ENCODE measurements at places on chromosomes 12 and 14.
A peak's percentile ranks its signal among the peaks of the same experiment; 100 is the strongest.

DNA sequence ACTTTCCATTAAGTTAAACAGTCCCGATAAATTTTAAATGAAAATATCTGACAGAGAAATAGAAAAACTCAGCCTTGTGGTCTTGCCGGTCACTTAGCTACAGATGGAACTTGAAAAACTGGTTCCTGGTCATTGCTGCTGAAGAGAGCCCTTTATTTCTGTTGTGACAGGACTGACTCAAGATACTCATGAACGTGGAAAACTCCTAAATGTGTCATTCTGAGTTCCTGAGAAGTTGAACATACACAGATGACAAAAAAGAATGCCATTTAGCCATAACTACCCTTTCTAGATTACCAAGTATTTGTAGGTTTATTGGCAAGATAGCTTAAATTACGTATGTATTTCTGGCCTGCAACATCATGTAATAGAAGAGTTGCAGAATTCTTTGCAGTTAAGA lies 134.2 kb downstream of the HMGA2 start:
- DNase-seq: no peak

DNA sequence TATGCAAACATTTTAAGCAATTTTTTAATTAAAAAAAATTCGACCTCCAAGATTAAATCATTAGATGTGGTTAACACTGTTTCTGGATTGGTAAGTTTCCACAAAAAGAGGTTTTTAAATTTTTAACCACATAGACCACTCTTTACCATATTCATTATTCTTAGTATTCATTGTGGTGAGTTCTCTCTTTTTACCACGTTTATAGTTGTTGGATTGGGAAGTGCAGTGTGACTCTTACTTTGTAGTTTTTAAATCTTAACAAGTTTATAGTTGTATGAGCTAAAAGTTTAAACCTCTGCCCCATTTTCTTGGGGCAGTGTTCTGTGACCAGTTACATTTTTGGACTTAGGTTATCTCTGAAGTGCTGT lies 8.6 kb downstream of the ATP2A2 start:
- no peak for DNase-seq

DNA sequence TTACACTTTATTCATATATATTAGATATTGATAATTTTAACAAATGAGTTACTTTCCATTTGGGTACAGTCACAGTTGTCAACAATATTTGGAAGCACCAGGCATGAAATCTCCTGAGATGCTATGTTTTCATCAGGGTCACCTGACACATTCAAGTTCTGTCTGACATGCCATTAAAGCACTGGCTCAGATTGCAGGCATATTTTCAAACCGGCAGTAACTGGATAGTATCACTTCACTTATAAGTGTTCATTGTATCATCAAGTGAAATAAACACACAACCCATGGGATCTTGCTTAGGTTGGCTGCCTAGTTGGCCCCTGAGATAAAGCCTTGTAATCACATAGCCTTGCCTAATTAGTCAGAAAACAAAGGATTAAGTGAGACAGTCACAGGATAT lies 4.8 kb downstream of the IFNG start:
- DNase-seq: no peak

DNA sequence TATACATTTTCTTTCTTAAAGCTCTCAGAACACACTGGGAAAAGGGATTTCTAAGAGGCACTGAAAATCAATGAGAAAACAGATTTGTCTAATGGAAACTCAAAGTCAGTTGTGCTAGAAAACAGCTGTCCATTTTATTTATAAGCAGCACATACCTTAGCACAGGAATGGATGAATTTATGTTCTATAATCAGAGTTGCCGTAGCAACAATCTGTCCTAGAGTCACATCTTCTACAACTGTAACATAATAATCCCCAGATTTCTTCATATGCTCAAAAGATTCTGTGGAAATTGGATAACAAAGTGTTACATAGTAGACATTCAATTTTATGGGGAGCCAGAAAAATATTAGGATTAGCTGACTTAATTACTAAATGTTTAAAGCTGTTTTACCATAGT lies 9.8 kb downstream of the GNPNAT1 start:
- DNase-seq: no peak

DNA sequence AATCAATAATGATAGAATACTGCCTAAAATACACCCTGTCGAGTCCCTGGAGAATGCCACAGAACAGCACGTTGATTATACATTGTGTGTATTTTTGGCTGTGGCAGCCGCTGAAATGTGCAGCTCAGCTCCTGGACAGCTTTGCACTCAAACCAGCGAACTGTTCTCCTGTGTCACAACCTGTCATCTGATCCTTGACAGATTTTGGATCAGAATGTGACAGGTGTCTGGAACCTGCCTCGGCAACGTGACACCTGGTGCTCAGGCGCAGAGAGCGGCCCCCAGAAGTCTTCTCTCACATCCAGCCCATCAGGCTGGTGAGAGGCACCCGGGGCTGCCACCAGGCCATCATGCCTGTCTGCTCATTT lies 19.3 kb downstream of the MVK start:
- DNase-seq: no peak

- DNase-seq: peak; percentile 90
Measured at GRCh38 chr14:60091550-60092525, at the start of gene PCNX4. Gene PCNX4, plus strand, starts transcription at chr14:60091923. Its CDS starts 15,716 bp downstream, at chr14:60107639.

DNA sequence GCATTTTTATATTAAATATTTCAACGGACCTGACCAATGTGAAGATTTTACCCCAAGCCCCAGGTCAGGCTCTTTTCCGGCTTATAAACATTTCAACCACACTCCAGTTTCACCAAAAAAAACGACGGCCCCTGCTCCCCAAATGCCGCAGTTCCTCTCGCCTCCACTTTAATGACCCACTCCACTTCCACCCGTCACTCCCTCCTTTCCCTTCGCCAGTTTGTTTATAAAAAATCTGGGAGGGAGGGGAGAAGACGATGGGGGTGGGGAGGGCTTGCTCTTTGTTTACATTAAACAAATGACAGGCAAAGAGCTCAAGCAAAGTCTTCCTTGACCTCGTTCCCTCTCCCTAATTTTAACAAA lies 5.4 kb downstream of the SIX6 start:
- no peak for DNase-seq

DNA sequence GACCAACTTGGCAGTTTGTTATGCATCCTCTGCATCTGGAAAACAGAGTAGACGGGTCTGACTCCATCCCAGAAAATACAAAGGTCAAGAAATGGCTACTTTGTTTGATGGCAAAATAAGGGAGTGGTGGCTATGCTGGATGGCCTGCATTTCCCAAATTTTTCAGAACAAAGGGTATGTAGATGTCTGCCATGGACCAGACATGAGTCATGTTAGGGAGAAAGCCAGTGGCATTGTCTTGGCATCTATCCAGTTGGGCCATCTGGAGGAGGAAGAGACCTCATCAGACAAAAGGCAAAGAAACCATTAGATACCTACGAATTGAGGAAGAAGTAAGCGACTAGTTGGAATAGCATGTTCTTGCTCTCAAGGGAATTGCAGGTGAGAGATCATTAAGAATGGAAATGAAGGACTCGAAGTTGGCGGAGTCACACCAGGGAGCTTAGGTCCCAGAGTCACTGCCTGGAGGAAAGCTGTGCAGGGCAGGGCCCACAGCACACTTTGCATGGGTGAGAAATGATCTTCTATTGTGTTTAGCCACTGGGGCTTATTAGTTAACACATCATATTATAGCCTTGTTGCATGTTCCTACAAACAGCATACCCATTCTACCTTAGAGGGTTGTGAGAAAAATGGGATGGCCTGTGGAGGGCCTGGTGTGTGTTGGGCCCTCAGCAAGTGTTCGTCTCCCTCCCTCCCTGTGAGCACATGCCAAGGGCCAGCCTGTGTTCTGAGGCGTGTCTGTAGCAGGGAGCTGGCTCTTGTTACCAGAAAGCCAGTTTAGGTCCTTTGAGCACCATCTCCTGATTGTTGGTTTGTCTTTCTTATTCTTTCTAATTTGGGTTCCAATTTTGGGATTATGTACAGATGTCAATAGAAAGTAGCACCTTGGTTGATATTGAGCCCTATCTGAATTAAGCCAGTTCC lies 119.4 kb downstream of the KTN1 start:
- no peak for DNase-seq

GRCh38 chr12:95257541-95257940 lies 39.9 kb downstream of the VEZT start:
- DNase-seq: no peak

- no peak for DNase-seq
Measured at GRCh38 chr12:121167232-121167820, 34.6 kb downstream of the P2RX7 start.

- no peak for DNase-seq
Measured at GRCh38 chr12:109879351-109880042, 844 bp downstream of the GLTP start.

DNA sequence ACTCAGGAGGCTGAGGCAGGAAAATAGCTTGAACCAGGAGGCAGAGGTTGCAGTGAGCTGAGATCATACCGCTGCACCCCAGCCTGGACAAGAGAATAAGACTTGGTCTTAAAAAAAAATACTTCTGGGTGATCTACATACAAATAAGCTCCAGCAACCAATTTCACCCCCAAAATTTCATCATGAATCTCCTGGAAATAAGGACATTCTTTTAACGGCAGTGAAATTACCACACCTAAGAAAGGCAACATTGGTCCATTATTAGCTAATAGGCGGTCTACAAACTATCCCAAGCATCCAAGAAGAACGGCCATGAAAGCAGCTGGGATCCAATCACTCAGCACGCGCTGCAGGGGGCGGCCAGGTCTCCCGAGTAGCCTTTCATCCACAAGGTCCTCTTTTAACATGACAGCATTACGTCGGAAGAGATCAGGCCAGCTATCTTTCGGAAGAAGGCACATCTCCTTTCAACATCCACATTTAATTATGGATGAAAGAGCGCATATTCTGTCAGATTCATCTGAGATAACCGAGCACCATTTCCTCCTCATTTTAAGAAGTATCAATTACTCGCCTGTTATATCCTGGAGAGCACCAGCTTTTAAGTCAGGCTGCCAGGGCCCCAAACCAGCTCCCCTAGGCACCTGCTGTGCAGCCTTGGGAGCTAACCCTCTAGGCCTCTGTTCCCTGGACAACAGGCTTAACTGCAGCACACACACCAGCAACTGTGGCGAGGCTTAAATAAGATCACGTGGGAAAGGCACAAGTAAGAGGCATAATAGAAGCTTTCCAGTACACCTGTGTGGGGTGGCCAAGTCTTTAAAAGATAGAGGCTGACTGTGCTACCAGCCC lies 4.2 kb downstream of the SLC15A4 start:
- no peak for DNase-seq

GRCh38 chr14:76827696-76828296 lies 1.6 kb downstream of the LRRC74A start:
- no peak for DNase-seq

DNA sequence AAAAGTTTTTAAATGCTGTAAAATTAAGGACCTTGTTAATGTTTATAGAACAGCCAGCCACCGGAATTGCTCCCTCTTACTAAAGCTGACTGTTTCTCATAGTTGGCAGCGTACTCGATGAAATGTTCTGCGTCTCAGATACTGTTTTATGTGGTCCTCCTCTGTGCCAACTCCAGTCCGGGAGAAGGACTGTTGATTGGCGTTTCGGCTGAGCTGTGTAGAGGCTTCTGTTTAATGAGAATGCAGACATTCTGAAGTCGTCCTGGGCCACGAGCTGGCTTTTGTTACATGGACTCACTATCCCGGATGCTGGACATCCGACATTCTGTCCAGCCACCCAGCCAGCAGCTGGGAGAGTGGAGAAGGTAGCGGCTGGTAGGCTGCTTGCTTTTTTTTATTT lies 75.4 kb downstream of the WDR20 start:
- no peak for DNase-seq

DNA sequence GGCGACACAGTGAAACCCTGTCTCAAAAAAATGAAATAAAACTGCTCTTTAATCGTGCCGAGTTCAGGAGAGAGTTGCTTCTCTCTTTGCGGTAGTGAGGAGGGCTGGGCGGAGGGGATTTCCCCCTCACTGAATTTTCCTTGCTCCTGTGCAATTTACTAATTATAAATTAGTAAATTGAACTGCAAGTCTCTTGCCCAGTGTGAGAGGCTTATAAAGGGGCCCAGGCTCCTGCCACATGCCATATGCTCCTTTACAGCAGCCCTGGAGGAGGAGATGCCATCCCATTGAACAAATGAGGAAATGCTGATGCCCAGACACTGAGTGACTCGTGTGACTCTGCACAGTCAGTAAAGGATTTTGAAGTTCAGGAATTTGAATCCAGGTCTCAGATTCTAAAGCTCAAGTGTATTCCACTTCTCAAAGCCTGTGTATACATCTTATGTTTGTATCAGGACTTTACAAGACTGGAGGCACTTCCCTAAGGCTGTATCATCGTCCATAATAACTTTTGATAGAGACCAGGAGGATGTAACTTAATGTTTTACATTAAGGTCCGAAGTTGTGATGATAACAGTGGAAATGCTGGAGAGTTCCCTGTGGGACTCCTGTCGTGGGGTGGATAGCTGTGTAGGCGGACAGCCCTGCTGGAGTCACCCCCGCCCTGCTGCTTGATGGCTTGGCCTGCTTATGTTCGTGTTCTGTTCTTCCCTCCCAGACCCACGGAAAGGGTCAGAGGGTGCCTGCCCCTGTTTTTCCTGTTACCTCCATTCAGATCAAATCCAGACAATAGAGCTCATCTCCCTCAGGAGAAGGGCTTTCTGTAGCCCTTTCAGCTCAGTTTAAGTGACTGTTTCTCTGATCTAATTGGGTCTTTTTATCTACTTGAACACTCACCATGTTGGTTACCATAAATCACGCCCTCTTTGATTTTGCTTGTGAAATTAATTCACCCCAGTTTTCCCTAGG lies 13.9 kb downstream of the PELI2 start:
- DNase-seq: no peak

DNA sequence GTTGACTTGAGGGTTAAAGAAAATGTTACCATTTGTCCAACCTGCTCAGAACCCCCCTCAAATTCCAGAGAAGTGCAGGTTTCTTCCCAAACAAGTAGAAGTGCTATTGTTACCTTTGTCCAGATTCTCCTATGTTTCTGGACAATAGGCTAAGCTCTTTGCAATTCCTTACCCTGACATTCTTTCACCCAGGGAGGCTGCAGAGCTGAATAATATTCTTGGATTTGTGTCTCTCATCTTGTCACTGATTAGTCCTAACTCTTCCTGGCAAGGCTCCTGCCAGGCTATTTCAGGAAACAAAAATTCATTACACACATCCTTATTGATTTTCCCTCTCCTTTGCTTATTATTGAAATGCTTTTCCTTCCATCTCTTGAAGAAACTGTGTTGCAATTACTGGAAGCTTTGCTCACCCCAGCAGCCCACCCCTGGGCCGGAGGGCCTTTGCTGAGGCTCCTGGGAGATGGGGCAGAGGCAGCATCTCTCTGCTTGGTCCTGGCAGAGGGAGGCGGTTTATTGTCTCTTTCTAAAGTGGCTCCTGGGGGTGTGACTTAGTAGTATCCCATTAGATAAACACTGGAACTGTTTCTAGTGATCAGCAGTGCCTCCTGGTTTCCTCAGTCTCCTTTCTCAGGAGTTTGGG lies 207.5 kb upstream of the PELI2 start:
- DNase-seq: no peak

DNA sequence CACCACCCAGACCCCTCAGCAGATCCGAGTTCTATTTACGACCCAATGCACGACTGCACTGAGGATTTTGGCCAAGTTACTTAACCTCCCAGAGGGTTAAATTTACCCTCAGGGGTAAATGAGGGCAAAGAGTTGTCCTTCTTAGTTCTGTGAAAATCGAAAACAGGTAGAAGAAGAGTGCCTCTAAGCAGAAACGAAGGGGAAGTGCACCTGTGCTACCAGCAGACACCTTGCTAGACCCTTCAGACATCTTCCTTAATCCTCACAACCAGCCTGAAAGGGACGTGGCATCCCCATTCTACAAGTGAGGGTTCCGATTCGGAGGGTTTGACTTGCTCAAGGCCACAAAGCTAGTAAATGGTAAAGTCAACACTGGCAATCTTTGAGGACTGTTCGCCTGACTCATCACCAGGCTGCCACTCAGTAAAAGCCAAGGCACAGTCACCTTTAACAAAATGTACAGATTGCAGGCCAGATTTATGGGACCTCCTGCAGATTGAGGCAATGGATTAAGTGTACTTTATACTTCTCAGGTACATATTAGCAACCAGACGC lies 1.6 kb downstream of the GSG1 start:
- no peak for DNase-seq

All from omental fat pad (tissue), 4 donors.